ENCODE measurements at places on chromosomes 4 and X.

DNA sequence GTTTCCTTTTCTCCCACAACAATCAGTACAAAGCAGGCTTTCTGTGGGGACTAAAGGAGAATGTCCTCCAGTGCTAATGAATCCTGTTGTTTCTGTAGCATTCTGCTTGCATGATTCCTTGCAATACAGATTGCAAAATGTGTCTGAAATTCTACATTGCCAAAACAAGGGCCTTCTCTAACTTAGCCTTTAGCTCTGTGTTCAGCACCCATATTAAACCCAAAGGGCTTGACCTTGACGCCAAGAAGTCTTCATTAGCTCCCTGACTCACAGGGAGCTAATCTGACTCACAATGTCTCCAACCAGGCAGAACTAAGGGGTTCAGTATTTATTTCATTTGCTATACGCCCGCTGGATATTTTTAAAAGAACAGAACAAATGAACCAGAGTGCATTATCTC lies 241.4 kb upstream of the CLNK start:
- DNase-seq, result no peak

GRCh38 chr4:7949759-7950158 lies 10.1 kb upstream of the AFAP1 start:
- no peak for DNase-seq

GRCh38 chrX:12741416-12741815 lies 49.8 kb upstream of the PRPS2 start:
- no peak for DNase-seq

DNA sequence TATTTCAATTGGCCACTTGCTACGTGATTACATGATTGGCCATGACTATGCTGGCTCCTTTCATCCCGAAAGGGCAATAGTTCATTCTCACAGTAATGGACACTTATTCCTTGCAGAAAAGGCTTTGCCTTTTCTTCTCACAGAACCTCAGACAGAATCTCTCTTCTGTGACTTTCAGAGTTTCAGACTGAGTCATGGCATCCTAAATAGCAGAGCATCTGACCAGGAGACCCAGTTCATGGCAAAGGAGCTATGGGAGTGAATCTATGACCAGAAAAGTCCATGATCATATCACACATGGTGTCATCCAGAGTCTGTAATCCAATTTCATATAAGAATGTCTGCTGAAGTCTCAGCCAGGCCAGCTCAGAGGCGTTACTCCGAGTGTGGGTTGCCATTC lies 263.3 kb upstream of the CLNK start:
- DNase-seq, result no peak

DNA sequence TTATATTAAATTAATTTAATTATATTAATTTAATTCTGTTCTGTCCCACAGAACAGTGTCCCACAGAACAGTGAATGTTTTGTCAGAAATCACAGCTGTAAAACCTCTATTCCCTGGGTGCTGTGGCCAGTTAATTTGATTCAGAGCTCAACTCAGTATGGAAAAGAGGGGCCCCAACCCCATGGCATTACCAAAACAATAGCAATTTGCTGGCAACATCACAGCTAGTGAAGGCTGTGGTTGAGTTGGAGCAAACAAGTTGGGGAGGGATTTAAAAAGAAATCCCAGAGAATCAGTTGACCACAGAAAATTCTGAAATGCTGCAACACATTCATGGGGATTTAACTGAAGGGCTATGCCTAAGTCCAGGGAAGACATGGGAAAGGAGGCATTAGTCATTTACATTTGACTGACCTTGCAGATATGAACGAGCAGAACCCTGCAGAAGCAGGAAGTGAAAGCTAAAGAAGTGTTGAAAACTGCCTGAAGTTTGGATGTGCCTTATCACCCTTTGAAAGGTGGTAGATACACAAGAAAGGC lies 30.1 kb downstream of the PDHA2 start:
- no peak for DNase-seq

- no peak for DNase-seq
Measured at GRCh38 chr4:15469402-15470127, at the start of gene CC2D2A. CC2D2A (plus strand) TSS chr4:15469882; CDS start chr4:15475933, 6,051 bp downstream.

- DNase-seq, result no peak
Measured at GRCh38 chr4:82728301-82728700, 70.3 kb downstream of the SCD5 start.

GRCh38 chr4:14918336-14918735 lies 83.9 kb upstream of the CPEB2 start:
- DNase-seq, result no peak

DNA sequence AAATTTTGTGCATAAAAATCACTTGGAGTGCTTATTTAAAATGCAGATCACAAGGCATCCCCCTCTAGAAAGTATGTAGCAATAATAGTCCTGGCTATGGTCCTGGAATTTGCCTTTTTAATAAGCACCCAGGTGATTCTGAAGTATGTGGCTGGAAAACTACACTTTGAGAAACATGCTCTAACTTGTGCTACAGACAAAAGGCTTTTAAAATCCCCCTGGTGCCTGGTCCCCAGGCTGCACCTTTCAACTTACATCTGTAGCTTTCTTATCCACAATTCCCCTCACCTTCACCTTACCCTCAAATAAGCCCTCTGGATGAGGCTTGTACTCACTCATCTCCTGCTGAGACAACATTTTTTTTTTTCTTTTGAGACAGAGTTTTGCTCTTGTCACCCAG lies 21.1 kb downstream of the ART3 start:
- no peak for DNase-seq

GRCh38 chrX:139834879-139835278 lies 98.0 kb downstream of the ATP11C start:
- DNase-seq, result no peak

- no peak for DNase-seq
Measured at GRCh38 chrX:134406356-134407064, 53.5 kb upstream of the HPRT1 start.

DNA sequence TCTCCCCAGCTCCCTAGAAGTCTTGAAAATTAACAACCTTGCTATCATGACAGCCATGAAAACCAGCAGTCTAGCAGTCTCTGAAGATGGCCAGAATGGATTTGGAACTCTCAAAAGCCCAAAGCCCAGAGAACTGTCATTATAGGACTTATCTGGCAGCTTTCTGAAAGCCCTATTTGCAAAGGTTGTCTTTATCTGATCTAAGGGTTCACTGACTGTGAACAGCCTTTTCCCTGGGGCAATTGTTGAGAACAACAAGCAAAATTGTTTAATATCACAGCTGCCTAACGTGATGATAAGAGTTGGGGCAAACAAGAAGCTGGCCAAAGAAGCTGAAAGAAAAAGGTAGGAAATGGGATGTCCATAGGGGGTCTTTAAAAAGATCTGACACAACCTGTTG lies 20.9 kb upstream of the KLHL8 start:
- DNase-seq, result no peak

GRCh38 chr4:160238790-160239189 lies 1135.9 kb downstream of the RAPGEF2 start:
- no peak for DNase-seq

DNA sequence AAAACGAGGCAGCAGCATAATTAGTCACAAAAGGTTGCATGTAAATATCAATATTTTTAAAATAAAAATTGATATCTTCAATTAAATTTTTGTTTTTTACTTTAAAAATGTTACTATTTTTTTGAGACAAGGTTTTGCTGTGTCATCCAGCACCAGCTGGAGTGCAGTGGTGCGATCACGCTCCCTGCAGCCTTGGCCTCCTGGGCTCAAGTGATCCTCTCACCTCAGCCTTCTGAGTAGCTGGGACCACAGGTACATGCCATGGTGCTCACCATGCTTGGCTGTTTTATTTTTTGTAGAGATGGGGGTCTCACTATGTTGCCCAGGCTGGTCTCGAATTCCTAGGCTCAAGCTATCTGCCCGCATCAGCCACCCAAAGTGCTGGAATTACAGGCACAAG lies 96.8 kb upstream of the FRAS1 start:
- DNase-seq, result no peak

DNA sequence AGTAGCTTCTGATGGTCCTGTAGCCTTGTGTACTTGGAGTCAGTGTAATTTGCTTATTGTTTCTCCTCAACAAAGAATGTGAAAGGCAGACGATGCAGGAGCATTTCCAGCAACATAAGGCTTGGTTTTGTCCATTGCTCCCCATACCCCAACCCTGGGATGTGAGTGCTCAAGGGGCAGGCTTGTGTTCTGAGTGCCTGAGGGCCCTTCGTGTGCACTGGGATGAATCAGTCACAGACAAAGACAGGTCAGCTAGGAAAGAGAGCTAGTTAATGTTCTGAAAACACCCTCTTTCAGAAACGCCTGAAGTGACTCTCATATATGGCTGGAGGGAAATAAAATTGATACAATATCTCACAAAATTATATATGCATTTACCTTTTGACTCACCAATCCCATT lies 59.1 kb downstream of the PRPS1 start:
- DNase-seq, result no peak

DNA sequence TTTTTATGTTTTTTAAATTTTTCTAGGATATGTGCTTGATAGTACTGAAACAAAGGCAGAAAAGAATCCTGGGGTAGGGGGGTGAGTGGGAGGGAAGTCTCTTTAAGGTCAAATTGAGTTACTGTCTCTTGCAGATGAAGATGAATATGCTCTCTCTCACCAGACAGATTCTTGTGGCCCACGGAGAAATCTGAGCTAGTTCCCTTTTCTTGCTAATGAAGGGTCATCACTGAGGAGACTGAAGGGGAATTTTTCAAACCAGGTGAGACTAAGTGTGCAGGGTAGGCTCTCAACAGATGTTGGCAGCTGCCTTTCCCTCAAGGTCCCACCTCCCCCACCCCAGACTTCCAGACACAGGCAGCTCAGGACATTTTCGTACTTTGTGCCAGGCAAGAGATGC lies 21.5 kb downstream of the FAM9C start:
- no peak for DNase-seq

GRCh38 chr4:138449938-138450337 lies 207.8 kb upstream of the SLC7A11 start:
- DNase-seq, result no peak

DNA sequence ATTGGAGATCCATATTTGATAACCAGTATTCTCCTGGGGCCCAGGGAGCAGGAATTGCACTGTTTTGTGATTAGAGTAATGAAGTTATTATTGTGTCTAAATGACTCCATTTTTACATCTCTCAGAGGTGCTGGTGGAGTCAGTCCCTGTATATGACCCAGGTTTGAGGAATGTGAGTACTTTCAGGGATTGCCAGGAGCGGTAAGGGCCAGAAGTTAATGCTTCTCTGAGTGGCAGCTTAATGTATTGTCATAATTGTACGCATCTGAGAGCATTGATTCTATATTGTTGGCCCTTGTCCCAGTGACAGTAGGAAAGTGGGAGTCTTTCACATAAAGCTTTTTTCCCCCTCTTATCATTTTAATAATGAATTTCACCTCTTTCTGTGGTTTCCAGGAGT lies 146.2 kb downstream of the GATB start:
- no peak for DNase-seq

DNA sequence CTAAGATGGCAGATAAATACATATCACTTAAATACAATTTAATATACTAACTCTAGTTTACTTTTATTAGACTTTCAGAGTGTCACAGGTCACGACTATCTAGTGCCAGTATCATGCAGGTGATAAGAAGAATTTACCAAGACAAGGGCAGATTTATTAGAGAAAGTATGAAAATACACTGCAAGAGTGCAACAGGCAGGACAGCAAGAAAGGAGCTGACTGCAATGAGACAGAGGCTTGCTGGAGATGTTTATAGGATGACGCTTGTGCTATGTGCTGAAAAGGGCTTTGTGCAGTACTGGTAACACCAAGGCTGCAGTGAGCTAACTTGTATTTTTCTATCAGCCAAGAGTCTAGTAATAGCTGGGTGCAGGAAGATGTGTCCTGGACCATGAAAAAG lies 96.7 kb upstream of the QRFPR start:
- no peak for DNase-seq

DNA sequence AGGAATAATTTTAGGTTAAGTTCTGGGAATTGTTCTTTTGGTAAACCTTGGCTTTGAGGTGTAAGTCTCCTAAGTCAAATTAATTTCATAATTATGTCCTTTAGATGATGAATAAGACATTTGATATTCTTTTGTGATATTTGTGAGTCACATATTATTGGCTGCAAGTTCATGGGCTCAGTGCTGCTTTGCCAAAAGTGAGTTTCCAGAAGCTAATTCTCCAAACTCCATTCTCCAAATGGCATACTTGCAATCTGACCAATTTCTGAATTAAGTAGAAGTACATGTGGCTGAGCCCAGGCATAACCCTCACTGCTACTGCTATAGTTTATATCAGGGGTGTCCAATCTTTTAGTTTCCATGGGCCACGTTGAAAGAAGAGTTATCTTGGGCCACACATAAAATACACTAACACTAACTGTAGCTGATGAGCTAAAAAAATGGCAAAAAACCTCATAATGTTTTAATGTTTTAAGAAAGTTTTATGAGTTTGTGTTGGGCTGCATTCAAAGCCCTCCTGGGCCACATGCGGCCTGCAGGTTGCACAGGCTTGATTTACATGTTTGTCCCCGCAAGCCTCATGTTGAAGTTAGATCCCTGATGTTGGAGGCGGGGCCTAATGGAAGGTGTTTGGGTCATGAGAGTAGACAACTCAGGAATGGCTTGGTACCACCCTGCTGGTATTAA lies 196.1 kb downstream of the ZNF330 start:
- DNase-seq, result no peak

GRCh38 chr4:15936495-15936894 lies 2.0 kb downstream of the FGFBP1 start:
- no peak for DNase-seq

DNA sequence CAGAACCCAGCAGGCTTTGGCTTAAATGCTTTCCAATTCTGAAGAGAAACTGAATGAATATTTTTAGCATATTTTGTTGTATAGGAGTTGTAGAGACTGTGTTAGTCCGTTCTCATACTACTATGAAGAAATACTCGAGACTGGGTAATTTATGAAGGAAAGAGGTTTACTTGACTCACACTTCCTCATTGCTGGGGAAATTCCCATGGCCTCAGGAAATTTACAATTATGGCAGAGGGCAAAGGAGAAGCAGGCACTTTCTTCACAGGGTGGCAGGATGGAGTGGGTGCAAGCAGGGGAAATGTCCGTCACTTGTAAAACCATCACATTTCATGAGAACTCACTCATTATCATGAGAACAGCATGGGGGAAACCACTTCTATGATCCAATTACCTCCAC lies 291.7 kb downstream of the PACRGL start:
- no peak for DNase-seq

DNA sequence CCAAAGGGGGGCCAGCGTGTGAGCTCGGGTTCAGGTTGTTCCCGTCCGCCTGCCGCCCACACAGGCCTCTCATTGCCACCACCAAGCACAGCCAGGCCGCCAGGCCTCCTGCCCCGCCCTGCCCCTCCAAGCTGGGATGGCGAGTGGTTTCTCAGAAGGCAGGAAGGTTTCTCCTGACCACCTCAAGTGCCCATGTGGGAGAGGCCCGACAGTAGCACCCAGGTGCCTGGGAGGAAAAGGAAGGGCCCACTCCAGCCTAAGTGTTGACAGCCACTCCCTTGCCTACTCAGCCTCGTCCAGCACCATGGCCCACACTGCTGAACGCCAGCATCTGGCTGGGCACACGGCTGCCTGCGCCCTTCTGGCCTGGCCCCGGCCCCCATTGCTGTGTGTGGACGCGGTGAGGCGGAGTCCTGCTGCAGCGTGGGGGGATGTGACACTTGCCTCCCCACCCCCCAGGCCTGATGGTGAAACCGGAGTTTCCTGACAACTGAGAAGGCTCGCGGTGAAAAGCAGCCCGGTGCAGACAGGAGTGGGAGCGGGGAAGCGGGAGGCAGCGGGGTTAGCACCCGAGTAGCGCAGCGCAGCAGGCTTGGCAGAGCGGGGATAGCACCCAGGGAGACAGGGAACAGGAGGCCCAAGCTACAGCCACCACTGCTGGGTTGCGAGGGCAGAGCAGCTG lies 19.2 kb downstream of the FLNA start:
- DNase-seq, result no peak

GRCh38 chr4:125520258-125520990 lies 205.7 kb downstream of the FAT4 start:
- DNase-seq, result no peak

- DNase-seq, result no peak
Measured at GRCh38 chr4:155170569-155170968, 37.9 kb upstream of the NPY2R start.
